H9 (cell line): ENCODE measurements at places on chromosomes 12 and 14.

- DNase-seq, result no peak
Observed at GRCh38 chr14:90663140-90663539, 153.1 kb downstream of the TTC7B start.

- DNase-seq, result no peak
Observed at GRCh38 chr12:100789975-100790374, 4.6 kb upstream of the ANO4 start.

GRCh38 chr14:105328070-105328677 lies 13.6 kb downstream of the PACS2 start:
- DNase-seq, result no peak

DNA sequence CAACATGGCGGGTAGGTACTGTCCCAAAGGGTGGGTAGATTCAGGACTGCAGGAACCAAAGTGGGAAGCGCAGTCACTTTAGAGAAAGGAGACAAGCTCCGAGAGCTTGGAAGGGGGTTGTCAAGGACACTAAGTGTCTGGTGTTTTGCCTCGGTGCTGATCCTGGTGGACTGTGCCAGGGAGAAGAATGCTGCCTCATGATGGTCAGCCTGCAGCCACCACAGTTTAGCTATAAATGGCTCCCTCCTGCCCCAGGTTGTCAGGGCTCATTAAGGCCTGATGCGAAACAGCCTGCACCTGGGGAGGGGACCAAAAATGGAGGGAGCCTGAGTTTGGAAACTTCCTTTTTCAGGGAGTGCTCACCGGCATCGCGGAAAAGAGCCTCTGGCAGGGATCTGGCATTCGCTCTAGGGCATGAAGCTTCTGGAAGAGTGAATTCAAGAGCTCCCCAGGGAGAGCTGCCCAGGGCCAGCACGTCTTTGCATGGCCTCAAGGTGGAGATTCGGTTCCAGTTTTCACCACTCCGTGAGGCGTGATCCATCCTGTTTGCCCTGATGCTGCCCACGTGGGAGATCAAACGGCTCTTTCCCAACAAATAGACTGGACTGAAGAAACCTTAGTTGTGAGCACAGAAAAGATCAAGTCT lies 164.0 kb downstream of the FOXN3 start:
- peak; percentile 48 for DNase-seq

- DNase-seq, result no peak
Observed at GRCh38 chr12:110741341-110742095, 1.2 kb downstream of the PPP1CC start.

DNA sequence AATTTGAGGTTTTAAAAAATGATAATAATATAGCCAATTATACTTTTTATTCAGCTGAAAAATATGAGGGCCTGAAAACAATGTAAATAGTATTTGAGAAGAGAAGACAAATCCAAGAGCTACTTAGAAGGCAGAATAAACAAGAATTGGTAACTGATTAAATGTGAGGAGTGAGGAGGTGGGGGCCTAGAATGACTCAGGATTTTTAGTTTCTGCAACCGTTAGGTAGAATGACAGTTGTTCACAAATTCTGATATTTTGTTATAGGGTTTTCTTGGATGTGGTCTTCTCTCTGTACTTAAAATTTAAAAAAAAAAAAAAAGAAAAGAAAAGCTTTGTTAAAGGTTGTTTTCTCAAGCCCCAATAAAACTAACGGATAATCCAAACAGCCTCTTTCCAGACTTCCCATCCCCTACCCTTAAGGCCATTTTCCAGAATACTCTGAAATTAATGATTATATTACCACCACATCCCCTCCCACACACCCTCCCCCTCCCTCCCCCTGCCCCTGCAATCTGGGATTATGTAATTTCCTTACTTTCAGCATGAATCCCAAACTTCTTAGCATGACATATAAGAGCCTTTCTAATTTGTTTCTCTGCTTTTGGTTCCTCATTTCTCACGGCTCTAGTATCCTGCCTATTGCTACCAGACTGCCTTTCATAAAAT lies 50.4 kb downstream of the LRP6 start:
- DNase-seq, result no peak

DNA sequence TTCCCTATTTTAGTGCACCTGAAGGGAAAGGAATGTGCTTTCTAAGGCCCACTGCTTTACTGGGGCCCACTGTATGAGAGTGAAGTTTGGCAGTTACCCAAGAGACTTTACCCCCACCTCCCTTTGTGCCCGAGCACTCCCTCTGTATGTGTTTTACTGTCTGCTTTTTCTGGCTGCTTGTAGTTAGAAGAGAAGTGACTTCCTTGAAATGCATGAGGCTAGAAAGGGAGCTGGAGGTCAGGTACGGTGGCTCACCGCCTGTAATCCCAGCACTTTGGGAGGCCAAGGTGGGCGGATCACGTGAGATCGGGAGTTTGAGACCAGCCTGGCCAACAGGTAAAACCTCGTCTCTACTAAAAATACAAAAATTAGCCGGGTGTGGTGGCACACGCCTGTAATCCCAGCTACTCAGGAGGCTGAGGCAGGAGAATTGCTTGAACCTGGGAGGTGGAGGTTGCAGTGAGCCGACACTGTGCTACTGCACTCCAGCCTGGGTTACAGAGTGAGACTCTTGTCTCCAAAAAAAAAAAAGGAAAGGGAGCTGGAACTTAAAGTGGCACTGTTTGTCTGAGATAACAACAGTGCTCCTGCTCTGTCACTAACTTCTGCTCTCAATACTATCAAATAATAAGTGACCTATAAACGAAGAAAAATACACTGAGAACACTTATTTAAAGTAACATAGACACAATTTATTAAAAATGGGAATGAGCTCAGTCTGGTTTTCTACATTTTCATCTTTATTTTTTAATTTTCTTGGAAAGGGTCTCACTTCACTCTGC lies 5.8 kb downstream of the TRIP11 start:
- no peak for DNase-seq

DNA sequence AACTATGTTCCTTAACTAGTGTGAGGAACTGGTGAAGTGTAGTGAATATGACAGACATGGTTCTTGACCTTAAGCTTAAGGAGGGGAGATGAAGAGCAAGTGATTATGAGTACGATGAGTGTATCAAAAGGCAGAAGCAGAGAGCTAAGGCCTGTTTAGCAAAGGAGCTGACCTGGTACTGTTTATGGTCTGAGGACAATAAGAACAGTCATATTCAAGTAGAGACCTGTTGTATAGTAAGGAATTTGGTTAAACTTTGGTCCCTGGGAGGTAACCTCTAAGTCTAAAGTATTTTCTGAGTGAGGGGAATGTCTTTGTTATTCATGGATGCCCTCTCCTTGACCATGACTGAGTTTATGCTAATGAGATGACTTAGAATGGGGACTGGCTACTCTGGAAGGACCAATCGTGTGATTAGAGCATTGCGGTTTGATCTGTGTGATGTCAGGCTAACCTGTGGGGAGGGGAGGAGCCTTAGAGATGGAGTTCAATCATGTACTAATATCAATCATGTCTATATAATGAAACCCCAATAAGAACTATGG lies 389.3 kb downstream of the BMP4 start:
- DNase-seq, result no peak

DNA sequence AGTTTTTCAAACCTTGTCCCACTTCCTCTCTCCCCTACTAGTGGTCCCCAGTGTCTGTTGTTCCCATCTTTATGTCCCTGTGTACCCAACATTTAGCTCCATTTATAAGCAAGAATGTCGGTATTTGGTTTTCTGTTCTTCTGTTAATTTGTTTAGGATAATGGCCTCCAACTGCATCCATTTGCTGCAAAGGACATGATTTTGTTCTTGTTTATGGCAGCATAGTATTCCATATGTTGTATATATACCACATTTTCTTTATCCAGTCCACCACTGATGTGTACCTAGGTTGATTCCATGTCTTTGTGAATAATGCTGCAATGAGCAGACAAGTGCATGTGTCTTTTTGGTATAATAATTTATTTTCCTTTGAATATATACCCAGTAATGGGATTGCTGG lies 52.2 kb downstream of the FAM186A start:
- DNase-seq, result no peak

- DNase-seq, result no peak
Observed at GRCh38 chr12:44833561-44833960, 42.6 kb downstream of the NELL2 start.

- no peak for DNase-seq
Observed at GRCh38 chr14:88352698-88353097, 29.6 kb upstream of the KCNK10 start.

- peak; percentile 65 for DNase-seq
Observed at GRCh38 chr12:31590642-31591379, at the start of gene DENND5B. DENND5B (minus strand) TSS chr12:31591136; CDS start chr12:31590832, 304 bp downstream.

DNA sequence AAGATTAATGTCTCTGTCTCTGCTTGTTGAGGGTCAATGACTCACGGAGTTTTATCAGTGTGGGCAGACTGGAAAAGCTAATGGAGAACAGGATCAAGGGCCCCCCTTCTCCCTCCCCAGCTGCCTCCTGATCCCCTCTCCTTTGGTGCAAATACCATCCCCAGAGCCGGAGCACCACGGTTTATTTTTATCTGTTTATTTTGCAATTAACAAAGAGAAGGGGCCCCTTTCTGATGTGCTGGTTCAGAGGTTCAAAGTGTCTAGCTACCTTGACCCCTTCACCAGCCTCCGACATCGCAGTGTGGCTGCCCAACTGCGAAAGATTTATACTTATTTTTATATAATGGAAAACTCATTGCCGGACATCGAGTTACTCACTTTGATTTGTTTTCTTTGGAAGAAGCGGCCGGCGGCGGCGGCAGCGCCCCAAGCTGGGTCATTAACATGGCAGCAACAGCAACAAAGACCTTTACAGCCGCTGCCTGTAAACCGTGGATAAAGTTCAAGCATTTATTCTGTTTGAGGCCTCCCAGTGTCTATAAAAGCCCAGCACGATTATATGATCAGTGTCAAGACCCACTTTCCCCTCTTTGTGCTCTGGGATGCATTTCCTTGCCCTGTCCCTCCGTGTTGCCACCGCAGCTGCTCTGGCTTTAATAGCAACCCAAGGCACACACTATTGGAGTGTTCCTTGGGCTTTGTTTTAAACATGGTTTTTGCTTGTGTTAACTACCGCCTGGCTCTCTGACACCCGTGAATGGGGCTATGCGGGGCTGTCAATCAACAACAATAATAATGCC lies 47.4 kb upstream of the PARP11 start:
- no peak for DNase-seq

- no peak for DNase-seq
Observed at GRCh38 chr12:123614531-123614930, 12.6 kb downstream of the DDX55 start.
